ENCODE measurements at places on chromosomes 4 and X. TPM values are rescaled to one million over a fixed set of nuclear protein-coding genes. Genes with fewer than 3 reads are reported as not detected.

Gene CXXC4
- total RNA-seq = under 0.01 TPM

Gene KLB
- total RNA-seq = 0.06 TPM

Gene CYBB
- total RNA-seq = not detected

Gene NHS
- under 0.01 TPM for total RNA-seq

Gene SLC6A14
- total RNA-seq = not detected

Gene ETDB
- total RNA-seq = not detected

Gene SLC10A4
- total RNA-seq = 0.06 TPM

Gene ITGB1BP2
- total RNA-seq = 5.2 TPM

Gene PRICKLE3
- 9.7 TPM for total RNA-seq

Gene CPE
- 1.6 TPM for total RNA-seq

Gene SLC25A4
- 11.8 TPM for total RNA-seq

Gene VEGFC
- total RNA-seq = 4.5 TPM

Gene SPIN2A
- 0.44 TPM for total RNA-seq

Gene PRRG1
- total RNA-seq = 42.5 TPM

Gene VCX3A
- total RNA-seq = not detected

Gene JADE1
- total RNA-seq = 17.9 TPM

Gene DOCK11
- total RNA-seq = 0.13 TPM

Gene SPANXA2
- total RNA-seq = not detected

Gene PWWP3B
- total RNA-seq = not detected

Gene VCX3B
- total RNA-seq = not detected

Gene PDLIM3
- 47.0 TPM for total RNA-seq

Gene ARHGAP36
- not detected for total RNA-seq

Gene DGKK
- total RNA-seq = not detected

Gene NDP
- total RNA-seq = not detected

Gene TMEM164
- total RNA-seq = 22.9 TPM

Gene MTMR8
- total RNA-seq = 0.49 TPM

Gene AWAT1
- total RNA-seq = not detected

Gene RS1
- not detected for total RNA-seq

Gene GPRASP1
- total RNA-seq = 0.65 TPM
